ENCODE measurements at places on chromosomes 5 and 9.

- no peak for DNase-seq
These were observed 31.0 kb upstream of the IER5L start for GRCh38 chr9:129209109-129209508.

DNA sequence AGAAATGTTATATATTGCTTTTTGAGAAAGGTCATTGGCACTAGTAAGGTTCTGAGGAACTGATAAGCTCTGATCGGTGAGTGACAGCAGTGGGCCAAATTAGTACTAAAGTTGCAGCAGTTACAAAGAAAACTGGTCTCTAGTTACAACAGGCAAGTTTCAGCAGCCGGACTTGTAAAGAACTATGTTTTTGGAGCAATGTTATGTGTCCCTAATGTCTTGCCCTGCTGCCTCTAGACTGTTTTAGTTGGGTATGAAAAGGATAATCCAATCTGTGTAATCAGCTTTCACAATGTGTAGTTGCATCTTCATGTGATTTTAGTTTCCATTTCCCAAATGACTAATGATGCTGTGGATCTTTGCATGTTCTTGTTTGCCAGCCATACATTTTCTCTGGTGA, 113.5 kb downstream of the CAMK4 start:
- no peak for DNase-seq

- DNase-seq, result no peak
These were observed 39.8 kb upstream of the ANGPTL2 start for GRCh38 chr9:127162046-127162863.

- no peak for DNase-seq
These were observed 55.2 kb downstream of the NFIB start for GRCh38 chr9:14258660-14259239.

GRCh38 chr9:110672873-110673510, 4.4 kb downstream of the MUSK start:
- DNase-seq, result no peak

- no peak for DNase-seq
These were observed 116.6 kb upstream of the BOD1 start for GRCh38 chr5:173733021-173733420.

GRCh38 chr9:89605465-89606048, 745 bp downstream of the GADD45G start:
- DNase-seq, result peak; percentile 35

GRCh38 chr5:181051841-181052671, 12.0 kb downstream of the BTNL9 start:
- no peak for DNase-seq

DNA sequence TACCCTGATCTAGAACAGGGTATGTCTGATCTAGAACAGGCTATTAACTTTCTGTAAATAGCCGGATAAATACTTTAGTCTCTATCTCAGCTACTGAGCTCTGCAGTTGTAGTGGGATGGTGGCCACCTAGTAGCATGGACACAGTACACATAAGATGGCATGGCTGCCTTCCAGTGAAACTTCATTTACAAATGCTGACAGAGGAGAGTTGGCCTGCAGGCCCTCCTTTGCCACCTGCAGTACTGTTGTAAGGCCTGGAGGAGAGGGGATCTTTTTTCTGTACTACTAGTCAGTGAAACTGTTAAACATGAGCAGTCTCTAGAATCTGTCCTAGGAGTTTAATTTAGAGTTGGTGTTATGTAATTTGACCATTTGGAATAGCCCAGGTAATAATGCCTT, 86.0 kb downstream of the TRIO start:
- no peak for DNase-seq

- no peak for DNase-seq
These were observed 14.8 kb upstream of the NR3C1 start for GRCh38 chr5:143418140-143418866.

GRCh38 chr5:140674211-140674610, 835 bp upstream of the DND1 start:
- DNase-seq, result no peak

DNA sequence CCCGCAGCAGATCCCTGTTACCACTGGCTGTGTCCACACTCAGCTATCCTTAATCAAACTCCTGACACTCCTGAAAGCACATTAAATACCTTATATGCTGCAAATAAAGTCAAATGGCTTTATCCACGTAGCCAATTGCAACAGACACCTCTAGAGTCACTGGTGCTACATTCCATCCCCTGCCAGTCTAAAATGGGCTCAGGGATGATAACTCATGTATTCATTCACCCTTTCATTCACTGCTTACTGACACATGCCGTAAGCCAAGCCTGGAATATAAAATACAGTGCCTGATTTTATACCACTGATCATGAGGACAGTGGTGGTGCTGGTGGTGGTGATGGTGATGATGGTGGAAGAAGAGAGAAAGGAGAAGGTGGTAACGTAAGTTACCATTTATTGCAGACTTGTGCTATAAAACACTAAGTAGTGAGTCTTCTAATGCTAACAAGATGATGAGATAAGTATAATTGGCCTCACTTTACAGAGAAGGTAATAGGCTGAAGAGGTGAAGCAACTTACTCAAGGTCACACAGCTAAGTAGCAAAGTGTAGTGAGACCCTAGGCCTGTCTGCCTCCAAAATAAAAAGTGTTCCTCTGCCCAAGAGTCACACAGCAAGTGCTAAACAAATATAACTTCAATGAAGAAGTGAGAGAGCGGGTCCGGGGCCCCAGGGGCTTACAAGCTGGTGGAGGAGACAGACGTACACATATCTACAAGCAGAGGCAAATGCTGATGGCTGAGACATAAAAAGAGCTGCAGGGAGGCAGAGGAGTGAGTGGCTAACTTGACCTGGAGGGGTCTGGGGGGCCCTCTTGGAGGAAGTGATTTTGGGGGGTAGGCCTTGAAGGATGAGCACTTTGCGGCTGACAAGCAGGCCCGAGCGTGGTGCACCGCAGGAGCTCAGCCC, 1.2 kb downstream of the TTLL11 start:
- no peak for DNase-seq

DNA sequence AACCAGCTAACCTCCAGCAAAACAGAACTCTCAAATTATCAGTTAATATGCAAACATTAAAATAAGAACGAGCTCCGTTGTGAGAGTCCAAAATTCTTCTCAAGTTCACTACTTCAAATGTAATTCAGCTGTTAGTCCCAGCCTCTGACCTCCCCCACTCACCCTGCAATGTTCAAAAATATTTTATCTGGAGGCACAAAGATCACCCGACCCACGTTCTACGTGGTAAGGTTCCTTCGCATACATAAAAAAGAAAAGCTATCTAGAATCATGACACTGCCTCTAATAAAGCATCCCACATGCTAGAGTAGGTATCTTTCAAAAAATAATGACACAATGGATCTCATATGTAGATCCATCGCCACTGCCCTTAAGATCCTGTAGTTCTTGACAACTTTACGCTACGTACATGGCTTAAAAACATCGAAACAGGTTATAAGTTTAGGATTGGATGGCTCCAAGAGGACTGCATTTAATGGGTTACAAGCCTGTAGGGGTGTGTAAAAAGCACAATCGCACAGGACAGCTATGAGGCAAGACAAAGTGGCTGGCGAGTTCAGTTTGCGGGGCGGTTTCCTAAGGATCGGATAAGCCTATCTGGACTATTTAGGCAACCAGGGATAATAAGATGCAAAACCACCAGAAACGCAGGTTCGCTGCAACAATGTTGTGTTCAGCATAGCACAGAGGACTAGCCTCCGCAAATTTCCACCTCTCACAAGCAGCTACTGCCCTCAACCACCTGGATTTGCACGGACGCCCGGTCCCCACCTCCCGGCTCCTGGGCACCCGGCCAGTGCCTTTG, 969 bp downstream of the CLK4 start:
- DNase-seq, result no peak

DNA sequence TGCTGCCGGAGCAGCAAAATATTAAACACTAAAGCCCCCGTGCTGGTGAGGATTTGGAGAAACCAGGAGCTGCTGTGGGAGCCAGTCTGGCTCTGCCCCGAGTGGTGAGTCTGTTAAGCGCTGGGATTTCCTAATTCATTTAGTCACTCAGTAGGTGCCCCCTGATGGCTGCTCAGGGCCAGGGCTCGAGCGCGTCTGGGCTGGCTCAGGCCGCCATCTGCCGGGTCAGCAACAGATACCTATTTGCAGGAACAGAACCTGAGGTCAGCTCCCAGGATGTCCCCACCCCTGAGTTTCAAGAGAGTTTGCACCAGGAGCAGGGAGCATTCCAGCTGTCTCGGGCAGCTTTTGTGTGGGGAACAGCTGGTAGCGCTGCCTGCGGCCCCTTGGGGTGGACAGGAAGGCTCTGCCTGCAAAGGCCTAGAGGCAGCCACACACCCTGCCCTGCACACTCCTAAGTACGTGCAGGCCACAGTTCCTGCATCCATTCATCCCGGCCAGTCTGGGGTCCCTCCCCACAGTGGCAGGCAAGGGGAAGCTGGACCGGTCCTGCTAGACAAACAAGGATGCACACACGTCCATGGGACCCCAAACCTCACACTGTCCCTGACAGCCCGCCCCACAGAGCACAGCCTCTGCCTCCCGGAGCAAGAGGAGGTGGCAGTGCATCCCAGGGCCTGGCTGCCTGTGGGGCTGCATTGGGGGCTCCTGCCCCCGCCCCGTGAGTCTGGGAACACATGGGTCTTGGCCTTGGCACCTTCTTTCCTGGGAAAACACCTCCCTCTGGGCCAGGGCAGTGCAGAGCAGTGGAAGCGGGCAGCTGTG, 83.7 kb downstream of the ADAMTS2 start:
- no peak for DNase-seq

DNA sequence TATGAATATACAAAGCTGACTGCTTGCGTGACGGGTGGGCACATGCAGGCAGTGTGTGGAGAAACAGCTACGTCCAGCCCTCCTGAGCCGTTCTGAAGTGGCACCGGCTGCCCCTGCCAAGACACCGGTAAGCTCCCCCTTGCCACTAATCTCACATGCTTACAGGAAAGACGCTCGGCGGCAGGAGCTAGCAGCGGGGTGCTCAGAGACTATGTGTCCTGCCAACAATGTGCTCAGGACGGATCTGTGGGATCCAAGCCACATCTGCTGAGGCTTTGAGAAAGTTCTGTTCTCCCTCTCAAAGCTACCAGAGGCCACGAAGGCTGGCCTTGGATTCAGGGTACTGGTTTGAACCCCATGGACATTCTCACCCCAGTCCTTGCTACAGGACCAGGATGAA, 157.2 kb upstream of the PHYKPL start:
- peak; percentile 7 for DNase-seq

DNA sequence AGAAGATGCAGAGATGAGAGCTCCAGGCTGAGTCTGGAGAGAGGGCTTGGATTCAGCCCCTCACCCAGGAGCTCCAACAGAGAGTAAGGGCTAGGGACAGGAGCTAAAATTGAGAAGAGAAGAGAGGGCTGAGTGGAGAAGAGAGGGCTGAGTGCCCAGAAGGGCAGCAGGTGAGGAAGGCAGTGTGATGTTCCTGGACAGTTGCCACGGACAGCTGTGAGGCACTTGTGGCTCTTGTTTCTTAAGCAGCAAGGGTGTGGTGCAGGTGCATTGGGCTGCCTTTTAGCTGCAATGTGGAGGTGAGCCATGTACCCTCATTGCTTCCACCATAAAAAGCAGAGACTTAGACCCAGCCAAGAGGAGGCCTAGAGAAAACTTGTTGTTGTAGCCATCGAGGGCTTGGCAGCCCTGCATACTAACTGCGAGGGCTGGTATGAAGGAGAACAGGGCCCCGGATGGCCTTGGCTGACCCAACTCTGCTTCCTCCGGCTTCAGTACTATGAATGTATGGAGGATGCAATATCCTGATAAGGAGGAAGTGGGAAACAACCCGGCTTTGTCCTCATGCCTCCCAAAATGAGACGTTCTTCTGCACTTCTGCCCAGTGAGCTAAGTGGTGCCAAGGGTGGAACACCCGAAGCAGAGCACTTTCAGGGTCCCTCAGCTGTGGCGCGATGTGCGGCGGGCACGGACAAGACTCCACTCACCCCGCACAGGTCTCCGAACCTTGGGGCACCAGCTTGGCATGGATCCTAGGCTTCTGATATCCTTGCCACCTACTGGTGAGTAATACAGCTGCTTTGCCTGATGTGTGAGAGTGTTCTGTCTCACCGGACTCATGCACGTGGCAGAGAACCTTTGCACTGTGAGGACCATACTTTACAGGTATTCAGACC, 65.2 kb downstream of the LRRC70 start:
- DNase-seq, result no peak

DNA sequence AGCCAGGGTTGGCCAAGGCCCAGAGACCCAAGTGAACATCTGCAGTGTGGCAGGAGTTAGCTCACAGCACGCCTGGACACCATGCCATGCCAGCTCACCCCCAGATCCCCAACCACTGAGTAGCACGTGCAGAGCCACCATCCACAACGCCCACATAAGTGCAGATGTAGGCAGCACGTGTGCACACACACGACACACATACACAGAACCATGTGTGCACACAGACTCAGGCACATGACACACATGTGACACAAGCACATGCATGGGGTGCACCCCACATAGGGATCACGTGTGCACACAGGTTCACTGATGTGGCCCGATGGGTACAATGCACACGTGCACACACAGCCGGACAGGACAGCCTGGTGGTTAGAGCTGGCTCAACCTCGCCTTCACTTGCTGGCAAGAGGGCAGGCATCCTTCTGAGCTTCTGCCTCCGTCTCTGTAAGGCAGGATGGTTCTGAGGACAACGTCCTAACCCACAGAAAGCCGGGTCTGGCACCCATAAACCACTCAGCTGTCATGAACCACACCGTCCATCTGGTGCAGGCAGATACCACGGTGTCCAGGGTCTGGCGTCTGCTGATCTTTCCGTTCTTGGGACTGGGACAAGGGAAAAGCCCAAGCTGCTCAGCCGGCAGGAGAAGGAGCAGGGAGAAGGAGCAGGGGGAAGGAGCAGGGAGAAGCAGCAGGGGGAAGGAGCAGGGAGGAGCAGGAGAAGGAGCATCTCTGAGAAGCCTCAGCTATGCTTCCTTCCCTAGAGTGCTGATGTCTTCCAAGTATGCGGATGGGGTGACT, 12.0 kb downstream of the LRRC26 start:
- no peak for DNase-seq

DNA sequence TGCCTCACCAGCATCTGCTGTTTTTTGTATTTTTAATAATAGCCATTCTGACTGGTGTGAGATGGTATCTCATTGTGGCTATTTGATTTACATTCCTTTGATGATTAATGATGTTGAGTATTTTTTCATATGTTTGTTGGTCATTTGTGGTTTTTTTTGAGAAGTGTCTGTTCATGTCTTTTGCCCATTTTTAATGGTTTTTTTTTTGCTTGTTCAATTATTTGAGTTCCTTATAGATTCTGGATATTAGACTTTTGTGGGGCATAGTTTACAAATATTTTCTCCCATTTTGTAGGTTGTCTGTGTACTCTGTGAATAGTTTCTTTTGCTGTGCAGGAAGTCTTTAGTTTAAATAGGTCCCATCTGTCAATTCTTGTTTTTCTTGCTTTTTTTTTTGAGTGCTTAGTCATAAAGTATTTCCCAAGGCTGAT, 148.1 kb downstream of the NPR3 start:
- no peak for DNase-seq

- DNase-seq, result no peak
These were observed 2.0 kb downstream of the NIPBL start for GRCh38 chr5:36878392-36879082.

GRCh38 chr5:4204276-4205141, 608.9 kb downstream of the IRX1 start:
- no peak for DNase-seq

- DNase-seq, result no peak
These were observed 2.7 kb downstream of the SLIT3 start for GRCh38 chr5:169298193-169298592.

- no peak for DNase-seq
These were observed 142.8 kb downstream of the NSG2 start for GRCh38 chr5:174188295-174188694.

- no peak for DNase-seq
These were observed 1.7 kb downstream of the PHF2 start for GRCh38 chr9:93577975-93578682.

Data from naive thymus-derived CD8-positive, alpha-beta T cell (primary cell).